ENCODE measurements at places on chromosomes 13 and 19. TPM values are rescaled to one million over a fixed set of nuclear protein-coding genes. Genes with fewer than 3 reads are reported as not detected.
A peak's percentile ranks its signal among the peaks of the same experiment; 100 is the strongest.

DNA sequence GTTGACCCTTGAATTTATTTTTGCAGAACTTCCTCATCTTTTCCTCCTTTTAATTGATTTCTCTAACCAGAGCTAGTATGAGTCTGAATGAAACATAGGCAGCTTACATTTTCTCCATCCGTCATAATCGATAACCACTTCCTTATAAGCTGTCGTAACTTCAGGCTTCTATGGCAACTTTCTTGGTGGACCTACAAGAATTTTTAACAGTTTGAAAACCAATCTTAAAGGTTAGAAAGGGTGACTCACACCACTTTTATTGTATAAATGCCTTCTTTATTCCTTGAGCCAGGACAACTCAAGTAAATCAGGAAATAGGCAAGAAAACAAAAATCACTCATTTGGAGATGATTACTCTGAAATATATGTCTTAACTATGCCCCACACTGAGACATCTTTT, 105.7 kb upstream of the KL start:
- no peaks in the 10 kb centered on the region for H3K4me1 ChIP-seq
- no peak overlapping the region for H3K27ac ChIP-seq

- peaks cover 23% of the 10 kb centered on the region for H3K4me1 ChIP-seq
- no peaks in the 10 kb centered on the region for H3K27me3 ChIP-seq
- no peak for DNase-seq
Observed at GRCh38 chr13:112572366-112572765, 15.6 kb downstream of the TUBGCP3 start.

DNA sequence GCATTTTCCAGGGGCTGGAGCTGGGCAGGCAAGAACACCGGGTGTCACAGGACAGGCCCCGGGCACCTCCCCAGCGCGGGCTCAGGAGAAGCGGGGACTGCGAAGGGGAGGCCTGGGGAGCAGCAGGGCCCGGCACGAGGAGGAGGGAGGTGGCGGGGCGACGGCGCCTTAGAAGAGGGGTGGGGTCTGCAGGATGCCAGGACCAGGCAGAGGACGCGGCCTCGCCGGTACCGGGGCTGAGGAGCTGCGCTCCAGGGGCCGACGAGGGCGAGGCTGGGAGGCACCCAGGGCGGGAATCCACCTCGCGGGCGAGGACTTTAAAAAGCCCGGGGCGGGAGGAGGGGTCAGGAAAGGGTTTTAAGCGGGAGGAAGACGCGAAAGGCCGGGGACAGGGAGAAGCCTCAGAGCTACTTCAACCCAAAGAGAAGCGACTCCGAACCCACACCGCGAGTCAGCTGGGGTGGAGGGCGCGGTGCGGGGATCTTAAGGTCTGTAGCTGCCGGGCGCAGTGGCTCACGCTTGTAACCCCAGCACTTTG, 665 bp downstream of the ZNF347 start:
- no peaks in the 10 kb centered on the region for H3K27me3 ChIP-seq
- peak overlapping the region; percentile 57 for H3K27ac ChIP-seq
- peak overlapping the region; percentile 70 for H3K4me3 ChIP-seq
- peaks cover 9% of the 10 kb centered on the region for H3K4me1 ChIP-seq

DNA sequence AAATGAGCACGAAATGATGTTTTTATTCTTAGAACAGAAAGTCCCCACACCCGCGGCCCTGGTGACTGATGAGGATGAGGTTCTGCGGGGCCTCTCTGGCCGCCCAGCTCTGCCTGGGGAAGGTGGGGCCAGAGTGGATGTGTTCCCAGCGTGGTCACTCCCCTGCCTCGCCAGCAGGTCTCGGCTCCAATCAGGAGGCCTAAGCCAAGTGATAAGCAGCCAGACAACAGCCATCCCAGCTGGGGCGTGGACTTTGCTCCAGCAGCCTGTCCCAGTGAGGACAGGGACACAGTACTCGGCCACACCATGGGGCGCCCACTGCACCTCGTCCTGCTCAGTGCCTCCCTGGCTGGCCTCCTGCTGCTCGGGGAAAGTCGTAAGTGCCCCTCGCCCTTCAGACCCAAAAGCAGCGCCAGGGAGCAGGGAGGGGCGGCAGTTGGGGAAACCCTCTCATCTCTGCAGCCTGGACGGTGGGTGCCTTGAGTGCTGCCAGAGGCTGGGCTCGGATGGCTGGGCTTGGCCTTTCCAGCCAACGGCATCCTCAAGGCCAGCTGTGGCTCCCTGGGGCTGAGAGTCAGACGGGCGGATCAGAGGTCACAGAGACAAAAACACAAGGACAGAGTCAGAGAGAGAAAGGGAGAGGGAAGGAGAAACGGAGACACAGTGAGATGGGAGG, at the start of gene F10:
Gene F10 (plus strand): TSS at position 250 of the 676 bp plus-strand sequence. CDS start 57 bp downstream, at position 307.
- H3K36me3 ChIP-seq: no peaks in the 10 kb centered on the region
- no peak for DNase-seq
- no peak within 1 kb of the TSS for H3K27ac ChIP-seq
- no peak within 1 kb of the TSS for H3K4me3 ChIP-seq

GRCh38 chr19:58400916-58401839, 5.7 kb downstream of the RNF225 start:
- peak overlapping the region; percentile 95 for H3K27ac ChIP-seq
- DNase-seq: peak; percentile 99
- H3K4me1 ChIP-seq: peaks cover 14% of the 10 kb centered on the region
- H3K4me3 ChIP-seq: peak overlapping the region; percentile 73

DNA sequence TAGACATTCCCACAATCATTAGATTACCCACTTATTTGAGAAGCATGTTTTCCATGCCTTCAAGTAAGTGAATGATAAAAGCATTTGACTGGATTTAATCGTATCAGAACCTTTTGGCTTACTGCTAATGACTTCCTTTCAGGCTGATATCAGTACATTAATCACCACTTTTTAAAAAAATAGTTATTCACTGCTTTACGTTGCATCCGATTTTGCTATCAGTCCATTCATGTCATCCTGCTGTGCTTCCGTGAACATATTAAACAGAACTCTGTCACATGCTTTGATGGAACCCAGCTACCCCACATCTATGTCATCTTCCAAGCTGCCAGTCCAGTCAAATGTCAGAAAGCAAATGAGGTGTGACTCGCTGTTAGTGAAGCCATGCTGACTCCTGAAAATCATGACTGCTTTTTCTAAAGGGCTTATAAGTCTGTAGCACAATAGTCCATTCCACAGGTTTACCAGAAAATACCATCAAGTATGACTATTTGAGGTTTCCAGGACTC, 440.9 kb downstream of the IRS2 start:
- DNase-seq: no peak
- no peak overlapping the region for H3K4me3 ChIP-seq
- no peaks in the 10 kb centered on the region for H3K36me3 ChIP-seq
- H3K27ac ChIP-seq: no peak overlapping the region

- H3K4me3 ChIP-seq: no peak overlapping the region
- H3K27ac ChIP-seq: no peak overlapping the region
- H3K36me3 ChIP-seq: no peaks in the 10 kb centered on the region
- no peaks in the 10 kb centered on the region for H3K27me3 ChIP-seq
- no peaks in the 10 kb centered on the region for H3K4me1 ChIP-seq
Observed at GRCh38 chr13:85738696-85739320, 60.4 kb downstream of the SLITRK6 start.

GRCh38 chr13:105463011-105463501, 1072.4 kb downstream of the EFNB2 start:
- no peaks in the 10 kb centered on the region for H3K27me3 ChIP-seq
- no peaks in the 10 kb centered on the region for H3K4me1 ChIP-seq
- no peak overlapping the region for H3K4me3 ChIP-seq
- DNase-seq: no peak

GRCh38 chr13:83499286-83499685, 383.0 kb downstream of the SLITRK1 start:
- H3K4me1 ChIP-seq: no peaks in the 10 kb centered on the region
- no peak overlapping the region for H3K27ac ChIP-seq
- no peaks in the 10 kb centered on the region for H3K27me3 ChIP-seq
- H3K4me3 ChIP-seq: no peak overlapping the region
- DNase-seq: no peak
- H3K36me3 ChIP-seq: no peaks in the 10 kb centered on the region

GRCh38 chr13:53311561-53311960, 282.9 kb downstream of the OLFM4 start:
- no peak for DNase-seq
- H3K27me3 ChIP-seq: no peaks in the 10 kb centered on the region
- no peak overlapping the region for H3K4me3 ChIP-seq
- H3K36me3 ChIP-seq: no peaks in the 10 kb centered on the region
- no peaks in the 10 kb centered on the region for H3K4me1 ChIP-seq

GRCh38 chr13:83753912-83754624, 128.2 kb downstream of the SLITRK1 start:
- no peaks in the 10 kb centered on the region for H3K36me3 ChIP-seq
- no peaks in the 10 kb centered on the region for H3K4me1 ChIP-seq
- no peak overlapping the region for H3K4me3 ChIP-seq
- no peak for DNase-seq
- H3K27ac ChIP-seq: no peak overlapping the region

DNA sequence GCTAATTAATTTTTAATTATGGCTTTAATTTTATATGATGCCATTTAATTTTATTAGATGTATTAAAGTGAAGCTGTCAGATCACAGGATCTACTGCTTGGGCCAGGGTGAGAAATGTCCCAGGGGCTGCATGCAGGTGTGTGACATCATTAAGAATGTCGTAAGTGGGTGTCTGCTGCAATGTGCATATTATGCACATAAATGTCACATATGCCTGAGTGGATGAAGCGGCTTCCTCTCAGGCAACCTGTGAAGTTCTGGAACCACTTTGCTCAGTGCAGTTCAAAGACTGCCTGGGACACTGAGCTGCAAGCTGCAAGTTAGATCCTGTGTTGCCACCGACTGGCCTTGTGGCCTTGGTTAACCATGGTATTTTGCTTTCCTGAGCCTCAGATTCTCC, 355.0 kb downstream of the UQCRFS1 start:
- H3K27ac ChIP-seq: no peak overlapping the region
- H3K27me3 ChIP-seq: no peaks in the 10 kb centered on the region

DNA sequence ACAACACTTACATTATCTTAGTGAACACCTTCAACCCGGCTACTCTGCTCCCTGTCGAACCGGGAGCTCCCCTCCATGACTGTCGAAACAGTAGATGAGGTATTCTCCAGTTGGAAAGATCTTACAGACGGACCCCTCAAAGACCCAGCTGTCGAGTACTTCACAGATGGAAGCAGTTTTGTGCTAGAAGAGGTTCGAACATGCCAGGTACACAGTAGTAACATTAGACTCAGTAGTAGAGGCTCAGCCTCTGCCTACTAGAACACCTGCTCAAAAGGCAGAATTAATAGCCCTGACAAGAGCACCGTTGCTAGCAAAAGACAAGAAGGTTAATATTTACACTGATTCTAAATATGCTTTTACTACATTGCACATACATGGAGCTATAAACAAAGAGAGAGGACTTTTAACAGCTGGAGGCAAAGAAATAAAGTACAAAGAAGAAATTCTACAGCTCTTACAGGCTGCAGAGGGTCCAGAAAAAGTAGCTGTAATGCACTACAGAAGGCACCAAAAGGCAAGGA, 13.6 kb upstream of the SLC15A1 start:
- H3K27ac ChIP-seq: no peak overlapping the region
- H3K27me3 ChIP-seq: no peaks in the 10 kb centered on the region
- no peaks in the 10 kb centered on the region for H3K36me3 ChIP-seq
- DNase-seq: no peak

Gene UBE2L5
- not detected for total RNA-seq

Gene STARD13
- 0.40 TPM for total RNA-seq

Gene LRP3
- 0.24 TPM for total RNA-seq

Gene CLDN10
- total RNA-seq: not detected

Gene KLK3
- total RNA-seq: not detected

Gene ZNF583
- total RNA-seq: 5.9 TPM
